ENCODE measurements at places on chromosomes 7 and 10.

GRCh38 chr10:66362522-66362921 is 563.3 kb upstream of the LRRTM3 start:
- DNase-seq: no peak

- no peak for DNase-seq
These were observed 7.1 kb downstream of the CSGALNACT2 start for GRCh38 chr10:43145311-43145710.

DNA sequence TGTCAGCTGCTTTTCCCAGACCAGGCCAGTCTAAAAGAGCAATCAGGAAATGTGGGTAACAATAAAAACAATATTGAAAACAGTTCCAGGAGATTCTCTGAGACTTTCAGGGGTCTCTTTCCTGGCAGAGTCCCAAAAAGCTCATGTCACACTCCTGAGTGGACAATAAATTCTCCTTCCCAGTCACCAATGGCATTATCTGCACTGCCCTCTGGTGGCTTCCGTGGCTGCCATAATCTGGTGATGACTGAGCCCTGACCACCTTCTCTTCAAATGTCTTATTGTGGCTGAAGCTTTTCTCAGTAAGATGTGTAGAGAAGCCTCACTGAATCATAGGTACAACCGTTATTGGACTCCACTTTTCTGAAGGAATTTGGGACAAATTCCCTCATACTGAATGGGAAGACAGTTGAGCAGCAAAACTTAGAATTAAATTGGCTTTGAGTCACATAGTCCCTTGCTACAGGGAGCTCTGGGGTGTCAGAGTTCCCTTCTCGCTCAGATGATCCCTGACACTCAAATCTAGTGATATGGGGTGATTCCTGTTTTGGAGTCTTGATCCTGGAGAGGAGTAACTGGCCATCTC is 24.4 kb upstream of the ASAH2 start:
- peak; percentile 58 for DNase-seq

DNA sequence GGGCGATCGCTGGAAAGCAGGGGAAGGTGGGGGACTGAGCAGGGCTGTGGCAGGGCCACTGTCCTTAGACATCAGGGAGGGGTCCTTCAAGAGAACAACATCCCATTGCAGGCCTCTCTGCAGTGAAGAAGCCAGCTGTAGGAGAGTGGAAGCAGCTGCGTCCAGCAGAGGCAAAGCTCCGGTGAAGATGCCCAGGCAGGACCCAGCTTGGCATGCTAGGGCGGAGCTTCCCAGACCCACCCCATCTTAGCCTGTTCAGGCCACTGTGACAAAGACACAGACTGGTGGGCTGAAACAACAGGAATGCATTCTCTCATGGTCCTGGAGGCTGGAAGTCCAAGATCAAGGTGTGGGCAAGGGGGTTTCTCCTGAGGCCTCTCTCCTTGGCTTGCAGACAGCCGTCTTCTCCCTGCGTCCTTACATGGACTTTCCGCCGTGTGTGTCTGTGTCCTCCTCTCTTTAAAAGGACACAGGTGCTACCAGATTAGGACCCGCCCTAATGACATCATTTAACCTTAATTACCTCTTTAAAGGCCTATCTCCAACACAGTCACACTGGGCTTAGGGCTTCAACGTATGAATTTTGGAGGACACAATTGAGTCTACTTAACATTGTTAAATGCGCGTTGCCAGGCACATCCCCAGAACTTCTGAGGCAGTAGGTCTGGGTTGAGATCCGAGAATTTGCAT is 178.1 kb upstream of the GRB10 start:
- DNase-seq: no peak

DNA sequence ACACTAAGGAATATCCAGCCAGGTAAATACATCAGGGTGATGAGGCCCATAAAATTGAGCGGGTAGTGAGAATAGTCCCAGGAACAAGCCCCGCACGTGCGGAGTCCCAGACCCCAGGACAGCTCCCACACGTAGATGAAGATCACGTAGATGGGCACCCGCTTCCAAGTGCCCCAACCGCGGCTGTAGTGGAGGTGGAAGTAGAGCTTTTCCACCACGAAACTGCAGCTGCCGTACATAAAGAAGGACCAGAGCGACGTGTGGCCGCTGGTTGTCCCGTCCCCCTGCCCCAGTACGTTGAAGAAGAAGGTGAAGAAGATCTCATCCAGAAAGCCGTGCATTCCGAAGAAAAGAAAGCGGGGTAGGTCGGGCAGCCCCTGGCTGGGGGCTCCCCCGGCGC is 948 bp downstream of the TMEM229A start:
- no peak for DNase-seq

GRCh38 chr7:82264783-82265305 is 178.7 kb downstream of the CACNA2D1 start:
- DNase-seq: no peak

DNA sequence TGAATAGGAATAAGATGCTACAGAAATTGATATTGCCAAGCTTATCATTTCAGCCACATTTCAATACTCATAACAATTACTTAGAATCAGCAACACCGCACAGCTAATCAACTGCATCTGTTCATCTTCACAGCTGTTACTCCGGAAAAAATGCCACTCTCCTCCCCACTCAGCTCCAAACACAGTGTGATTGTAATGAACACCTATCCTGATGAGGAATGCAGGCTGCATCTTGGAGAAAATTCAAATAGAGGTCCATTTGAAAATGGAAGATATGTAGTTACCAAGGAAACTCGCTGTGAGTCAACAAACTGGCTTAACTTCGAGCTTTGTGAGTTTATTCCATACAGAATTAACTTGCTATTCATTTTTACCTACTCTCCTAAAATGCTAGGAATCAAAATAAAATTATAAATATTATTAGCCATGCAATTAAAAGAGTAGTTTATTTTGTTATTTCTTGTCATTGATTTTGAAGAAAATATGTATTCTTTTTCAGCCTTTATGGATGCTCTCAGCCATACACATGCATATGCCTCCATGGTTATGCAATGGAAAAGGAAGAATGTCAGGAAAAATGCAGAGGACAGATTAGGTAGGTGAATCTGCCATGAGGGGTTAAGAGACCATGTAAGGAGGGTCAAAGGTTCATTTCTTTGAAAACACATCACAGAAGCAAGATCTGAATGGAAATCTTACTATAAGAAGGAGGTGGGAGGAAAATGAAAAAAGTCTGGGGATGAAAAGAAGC is 267.2 kb downstream of the POM121L12 start:
- DNase-seq: no peak

DNA sequence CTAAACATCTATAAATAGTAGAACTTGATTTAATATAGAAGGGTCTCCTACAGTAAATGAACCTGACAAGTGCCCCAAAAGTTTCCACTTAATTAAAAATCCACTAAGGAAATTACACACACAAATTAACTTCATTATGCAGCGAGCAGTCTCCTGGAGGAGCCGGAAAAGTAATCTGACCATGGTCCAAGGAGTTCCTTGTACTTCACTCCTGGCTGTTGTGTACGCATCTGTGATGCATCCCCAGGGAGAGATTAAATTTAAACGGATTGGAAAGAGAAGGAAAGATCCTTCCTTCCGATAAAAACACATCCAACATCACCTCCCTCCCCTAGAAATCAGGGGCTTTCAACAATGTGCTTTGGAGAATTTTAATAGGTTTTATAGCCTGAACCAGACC is 85.5 kb downstream of the PARD3 start:
- DNase-seq: no peak

DNA sequence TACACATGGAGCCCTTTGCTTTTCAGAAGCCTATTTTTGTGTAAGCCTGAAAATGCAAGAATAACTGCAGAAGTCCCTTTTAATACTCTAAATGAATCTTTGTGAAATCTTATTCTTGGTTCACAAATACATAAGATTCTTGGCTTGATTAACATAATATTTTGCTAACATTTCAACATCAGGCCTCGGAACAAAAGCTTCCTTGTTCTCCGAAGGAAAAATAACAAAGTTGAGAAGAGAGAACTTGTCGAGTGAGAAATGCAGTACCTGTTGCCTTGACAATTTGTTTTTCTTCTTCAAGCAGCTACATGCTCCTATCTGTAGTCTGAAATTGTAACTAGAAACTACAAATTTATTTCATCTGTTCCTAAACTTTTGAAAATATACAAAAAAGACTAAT is 8.5 kb downstream of the NT5C2 start:
- DNase-seq: no peak

- no peak for DNase-seq
These were observed 44.3 kb upstream of the PRKAR1B start for GRCh38 chr7:771234-772004.

DNA sequence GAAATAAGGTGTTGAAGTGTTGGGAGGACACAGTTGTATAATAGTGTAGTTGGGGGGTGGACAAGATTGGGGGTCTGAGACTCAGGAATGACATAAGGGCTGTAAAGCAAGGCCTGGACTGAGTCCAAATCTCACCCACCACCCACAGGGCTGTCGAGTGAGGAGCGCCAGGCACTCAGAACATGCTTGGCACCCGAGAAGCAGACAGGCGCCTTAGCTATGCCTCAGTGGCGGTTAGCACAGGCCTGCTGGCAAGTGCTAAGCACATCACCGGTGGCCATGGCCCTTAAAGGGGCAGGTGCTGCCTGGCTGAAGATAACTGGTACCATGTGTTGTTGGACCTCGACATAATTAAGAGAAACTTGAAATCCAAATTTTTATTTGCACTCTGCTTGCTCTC is 90.7 kb downstream of the COL13A1 start:
- DNase-seq: no peak

DNA sequence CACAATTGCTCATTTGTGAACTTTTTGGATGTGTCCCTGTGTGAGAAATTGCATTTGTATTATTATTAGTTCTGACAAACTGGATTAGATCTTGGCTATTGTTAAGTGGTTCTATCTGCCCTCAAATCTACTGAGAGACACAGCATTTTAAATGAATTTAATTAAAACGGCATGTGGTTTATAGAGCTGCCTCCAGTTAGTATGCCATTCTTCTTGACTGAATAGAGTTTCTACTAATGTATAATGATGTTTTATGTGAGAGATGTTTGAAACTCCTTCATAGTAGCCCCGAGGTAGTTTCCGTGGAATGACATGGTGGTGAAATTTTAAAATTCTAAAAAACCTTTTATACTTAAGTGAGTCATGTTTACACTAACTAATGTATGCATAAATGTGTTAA is 110.9 kb downstream of the DYNC1I1 start:
- no peak for DNase-seq

DNA sequence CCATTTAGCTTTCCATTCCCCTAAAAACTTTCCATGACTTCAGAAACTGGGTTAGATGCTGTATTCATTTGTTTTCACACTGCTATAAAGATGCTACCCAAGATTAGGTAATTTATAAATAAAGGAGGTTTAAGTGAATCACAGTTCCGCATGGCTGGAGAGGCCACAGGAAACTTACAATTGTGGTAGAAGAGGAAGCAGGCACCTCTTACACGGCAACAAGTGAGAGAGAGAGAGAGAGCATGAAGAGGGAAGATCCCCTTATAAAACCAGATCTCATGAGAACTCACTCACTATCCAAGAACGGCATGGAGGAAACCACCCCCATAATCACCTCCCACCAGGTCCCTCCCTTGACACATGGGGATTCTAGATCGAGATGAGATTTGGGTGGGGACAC is 336.8 kb downstream of the TFEC start:
- DNase-seq: no peak

DNA sequence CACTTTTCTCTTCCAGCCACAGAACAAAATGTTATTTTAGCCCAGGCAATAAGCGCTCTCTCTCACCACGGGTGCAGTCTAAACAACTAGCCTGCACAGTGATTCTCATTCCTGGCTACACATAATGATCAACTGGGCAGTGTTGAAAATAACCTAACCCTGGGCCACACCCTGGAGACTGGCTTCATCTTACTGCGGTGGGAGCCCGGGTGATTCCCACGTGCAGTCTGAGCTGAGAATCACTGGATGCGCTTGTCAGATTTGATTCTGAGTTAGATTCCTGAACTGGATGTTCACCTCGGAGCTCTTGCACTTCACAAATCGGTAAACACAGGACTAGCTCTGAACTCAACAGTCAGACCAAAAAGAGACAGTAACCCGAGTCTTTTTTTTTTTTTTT is 14.9 kb downstream of the ZC3HAV1 start:
- no peak for DNase-seq

- DNase-seq: no peak
These were observed 21.8 kb upstream of the EXOC6 start for GRCh38 chr10:92826504-92826903.

DNA sequence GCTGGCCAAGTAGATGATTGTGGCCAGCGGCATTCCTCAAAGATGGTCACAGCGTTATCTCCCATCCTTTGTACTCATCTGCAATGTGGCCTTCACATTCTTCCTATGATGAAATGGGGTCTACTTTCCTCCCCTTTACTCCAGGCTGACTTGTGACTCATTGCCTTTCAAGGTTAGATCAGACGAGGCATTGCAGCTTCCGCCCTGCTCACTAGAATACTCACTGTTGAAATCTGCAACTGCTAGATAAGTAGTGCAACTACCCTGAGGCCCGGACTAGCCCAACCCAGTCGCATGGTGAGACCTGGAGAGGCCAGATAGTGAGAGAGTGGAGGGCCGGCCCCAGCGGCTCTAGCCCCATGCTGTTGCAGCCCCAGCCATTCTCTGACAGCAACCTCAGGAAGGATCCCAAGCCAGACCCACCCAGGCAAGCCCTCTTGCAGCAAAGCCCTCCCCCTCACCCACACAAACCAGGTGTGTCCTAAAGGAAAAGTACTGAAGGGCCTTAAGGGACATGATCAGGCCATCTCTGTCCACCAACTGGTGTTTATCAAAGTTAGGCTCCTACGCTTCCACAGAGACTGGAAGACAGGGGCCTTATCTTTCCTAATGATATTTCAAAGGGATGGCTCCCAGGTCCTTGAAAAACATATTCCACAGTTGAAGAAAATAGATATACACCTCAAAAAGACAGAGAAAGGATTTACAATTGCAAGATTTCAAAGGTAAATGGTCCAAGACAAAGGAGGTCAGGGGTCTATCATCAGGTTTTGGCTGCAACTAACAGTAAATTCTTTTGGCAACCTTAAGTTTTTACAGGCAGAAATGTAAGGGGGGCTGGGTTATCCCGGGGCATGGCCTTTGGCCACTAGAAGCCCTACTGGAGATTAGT is 107.2 kb upstream of the TRIM24 start:
- no peak for DNase-seq

DNA sequence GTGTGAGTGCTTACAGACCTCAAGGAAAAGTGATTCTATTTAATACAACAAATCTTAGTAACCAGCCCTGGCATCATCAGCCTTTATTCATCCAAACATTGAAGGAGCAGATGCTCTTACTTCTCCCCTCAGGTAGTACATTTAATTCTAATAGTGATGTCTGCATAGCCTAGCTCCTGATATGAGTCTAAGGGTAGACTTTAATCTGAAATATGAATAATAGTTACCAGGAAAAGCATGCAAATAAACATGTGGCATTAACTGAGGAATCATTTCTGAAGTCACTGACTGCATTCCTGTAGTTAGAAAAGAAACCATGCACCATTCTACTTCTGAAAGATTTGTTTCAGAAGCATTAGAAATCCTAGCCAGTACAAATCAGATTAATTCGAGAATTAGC is 25.7 kb upstream of the LMBR1 start:
- DNase-seq: no peak

GRCh38 chr10:117441361-117441760 is 66.1 kb upstream of the PDZD8 start:
- no peak for DNase-seq

All from B cell (primary cell).